ENCODE measurements at places on chromosomes 5 and 9. TPM values are rescaled to one million over a fixed set of nuclear protein-coding genes. Genes with fewer than 3 reads are reported as not detected.

Gene DIPK1B
- 100 TPM for total RNA-seq

Gene OTP
- not detected for total RNA-seq

Gene MLANA
- not detected for total RNA-seq

Gene PDE8B
- total RNA-seq, result not detected

Gene IL4
- total RNA-seq, result not detected

Gene F2RL2
- total RNA-seq, result 1.1 TPM

Gene POLR3G
- 14.2 TPM for total RNA-seq

Gene IGIP
- 3.7 TPM for total RNA-seq

Gene DAB2IP
- 18.0 TPM for total RNA-seq

Gene PCDHB10
- 1.0 TPM for total RNA-seq

Gene MPDZ
- 57.9 TPM for total RNA-seq

Gene TAF11L4
- total RNA-seq, result not detected

Gene SPINK6
- not detected for total RNA-seq

Gene BTNL9
- total RNA-seq, result 0.27 TPM

Measured in endothelial cell of coronary artery (primary cell).